ENCODE measurements at places on chromosomes 16 and 17.

DNA sequence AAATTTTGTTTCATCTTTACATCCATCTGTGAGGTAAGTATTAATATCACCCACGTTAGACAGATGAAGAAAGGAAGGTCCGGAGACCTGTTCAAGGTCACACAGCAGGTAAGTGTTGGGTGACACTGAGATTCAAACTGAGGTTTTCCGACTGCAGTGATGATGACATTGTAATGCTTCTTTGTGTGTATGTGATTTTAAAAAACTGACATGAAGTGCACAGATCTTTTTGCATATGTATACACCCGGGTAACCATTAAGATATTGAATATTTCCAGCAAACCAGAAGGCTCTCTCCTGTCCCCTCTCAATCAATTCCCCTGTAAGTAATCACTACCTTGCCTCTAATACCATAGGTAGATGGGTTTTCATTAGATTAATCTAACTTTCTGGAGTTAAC is 1.5 kb upstream of the TANC2 start:
- no peak for DNase-seq

GRCh38 chr16:53822936-53823529 is 119.1 kb downstream of the FTO start:
- no peak for DNase-seq

DNA sequence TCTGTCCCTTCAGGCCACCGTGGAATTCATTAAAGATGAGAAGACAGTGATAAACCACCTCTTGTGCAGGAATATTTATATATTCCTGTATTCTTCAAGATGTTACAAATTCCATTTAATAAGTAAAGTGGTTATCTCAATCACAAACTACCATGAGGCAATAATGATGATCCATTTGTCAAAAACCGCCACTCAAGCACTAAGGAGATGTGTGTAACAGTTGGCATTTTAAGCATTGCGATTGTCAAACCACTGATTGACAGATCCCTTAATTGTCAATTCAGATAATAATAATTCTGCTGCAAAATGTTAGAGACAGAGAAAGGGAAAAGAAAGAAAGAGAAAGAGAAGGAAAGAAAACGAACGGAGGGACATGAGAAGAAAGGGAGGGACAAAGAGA is 476.1 kb upstream of the RBFOX1 start:
- DNase-seq = no peak

- no peak for DNase-seq
Observed at GRCh38 chr17:1557355-1558095, 5.1 kb downstream of the PITPNA start.

DNA sequence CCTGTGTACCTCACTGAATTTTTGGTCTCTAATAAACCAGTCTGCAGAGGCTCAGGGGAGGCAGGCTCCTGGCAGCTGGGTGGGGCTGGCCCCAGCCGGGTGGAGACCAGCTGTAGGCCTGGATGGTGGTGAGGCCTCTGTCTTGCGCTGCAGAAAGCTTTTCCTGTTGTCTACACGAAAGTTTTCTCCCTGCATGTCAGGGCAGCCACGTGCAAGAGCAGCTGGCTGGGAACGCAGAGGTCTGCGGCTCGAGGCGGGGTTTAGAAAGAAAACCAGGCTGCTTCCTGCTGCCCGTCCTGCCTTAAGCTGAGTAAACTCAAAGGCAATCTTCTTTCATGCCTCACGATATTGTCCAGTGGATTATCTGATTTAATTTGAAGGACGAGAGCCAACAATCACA is 2.4 kb downstream of the SERPINF1 start:
- DNase-seq = peak; percentile 64

- DNase-seq = peak; percentile 70
Observed at GRCh38 chr17:44901411-44901921, 2.2 kb upstream of the EFTUD2 start.

GRCh38 chr17:61362396-61362795 is 37.2 kb upstream of the TBX2 start:
- no peak for DNase-seq
